Testis (tissue), 5 donors: ENCODE measurements at places on chromosomes 2 and 18. TPM values are rescaled to one million over a fixed set of nuclear protein-coding genes. Genes with fewer than 3 reads are reported as not detected.
A peak's percentile ranks its signal among the peaks of the same experiment; 100 is the strongest.

DNA sequence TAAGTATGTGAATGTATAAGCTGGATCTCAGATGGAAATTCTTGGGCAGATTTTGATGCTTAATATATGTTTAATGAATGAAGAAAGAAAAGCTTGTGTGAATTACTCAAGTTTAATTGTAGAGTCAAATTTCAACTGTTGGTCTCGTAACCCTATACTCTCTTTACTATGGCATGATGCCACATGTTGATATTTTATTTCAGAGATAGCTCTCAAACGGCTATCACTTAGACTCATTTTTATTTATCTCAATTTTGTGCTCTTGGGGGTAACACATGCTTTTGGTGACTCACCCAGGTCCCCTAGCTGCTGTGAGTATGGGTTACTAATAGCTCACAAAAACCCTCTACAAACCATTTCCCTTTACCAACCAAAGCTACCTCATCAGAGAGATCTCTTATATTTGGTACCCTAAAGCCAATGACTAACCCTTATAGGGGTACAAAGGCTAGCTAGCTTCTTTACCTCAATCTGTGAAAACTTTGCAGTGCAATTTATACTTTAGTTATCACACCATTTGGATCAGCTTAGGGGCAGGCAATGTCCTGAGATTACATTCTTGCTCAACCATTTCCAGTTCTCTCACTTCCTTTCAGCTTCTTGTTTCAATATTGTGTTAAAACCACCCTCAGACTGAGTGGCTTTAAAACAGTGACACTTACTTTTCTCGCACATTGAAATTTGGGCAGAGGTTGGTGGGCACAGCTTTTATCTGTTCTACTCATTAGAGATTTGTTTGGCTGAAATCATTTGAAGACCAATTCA lies 240.3 kb downstream of the CDH7 start:
- no peak for DNase-seq

The SP140 gene
- 2.0 TPM for total RNA-seq

DNA sequence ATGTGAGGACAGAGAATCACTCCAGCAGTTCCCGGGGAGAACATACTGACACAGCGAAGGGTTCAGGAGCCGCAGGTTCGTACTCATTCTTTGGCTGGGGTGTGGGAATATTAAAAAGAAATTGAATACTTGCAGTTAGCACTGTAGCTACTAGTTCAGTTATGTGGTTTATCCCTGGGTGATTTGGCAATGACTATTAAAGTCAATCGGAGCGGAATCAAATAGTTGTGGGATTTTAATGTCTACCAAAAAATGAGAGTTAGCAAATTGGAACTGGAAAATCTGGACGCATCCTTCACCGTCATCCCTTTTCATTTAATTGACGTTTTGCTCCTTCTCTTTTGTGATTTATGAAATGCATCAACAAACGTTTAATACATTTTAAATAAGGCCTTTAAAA lies 50.8 kb downstream of the GBX2 start:
- DNase-seq: no peak

GRCh38 chr2:190943706-190944105 lies 63.1 kb downstream of the GLS start:
- DNase-seq: no peak

The MOGAT1 gene
- not detected for total RNA-seq

The IL18R1 gene
- 2.9 TPM for total RNA-seq

DNA sequence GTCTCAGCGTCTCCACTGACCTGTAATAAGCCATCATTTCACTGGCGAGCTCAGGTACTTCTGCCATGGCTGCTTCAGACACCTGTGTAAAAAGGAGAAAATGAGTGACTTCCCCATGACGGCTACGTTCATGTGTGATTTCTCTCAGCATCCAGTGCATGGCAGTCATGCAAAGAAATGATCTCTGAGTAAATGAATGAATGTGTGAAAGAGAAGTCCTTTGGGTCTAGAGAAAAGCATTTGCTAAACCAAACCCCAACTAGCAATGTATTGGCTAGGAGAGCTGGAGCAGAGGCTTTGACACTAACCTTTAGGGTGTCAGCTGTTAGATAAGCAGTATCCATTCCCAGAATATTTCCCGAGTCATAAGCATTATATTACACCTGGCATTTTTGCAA lies 417 bp downstream of the IL1B start:
- no peak for DNase-seq

- DNase-seq: no peak
Measured at GRCh38 chr18:74942319-74942910, 266.5 kb downstream of the PTGR3 start.

The ACTG2 gene
- 2.7 TPM for total RNA-seq

- DNase-seq: peak; percentile 59
Measured at GRCh38 chr2:42046819-42047487, 868 bp upstream of the PKDCC start.

The ASTL gene
- 1.6 TPM for total RNA-seq

DNA sequence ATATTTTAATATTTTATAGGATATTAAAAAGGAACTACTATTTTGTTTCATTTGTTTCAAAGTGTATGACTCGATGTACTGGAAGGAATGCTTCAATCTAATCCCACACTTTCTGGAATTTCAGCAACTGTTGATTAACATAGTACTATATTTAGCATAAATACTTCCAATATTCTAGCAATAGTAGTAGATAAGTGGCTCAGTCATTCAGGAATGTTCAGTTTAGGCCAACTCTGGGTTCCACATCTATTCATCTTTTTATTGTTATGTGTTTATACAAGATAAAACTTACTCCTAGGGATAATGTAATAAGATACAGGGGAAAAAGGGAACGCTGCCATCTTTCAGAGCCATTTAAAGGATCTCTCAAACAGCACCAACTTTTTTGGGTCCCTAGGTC lies 22.3 kb upstream of the ORC2 start:
- DNase-seq: no peak

GRCh38 chr2:69801745-69802290 lies 27.6 kb upstream of the GMCL1 start:
- DNase-seq: no peak

DNA sequence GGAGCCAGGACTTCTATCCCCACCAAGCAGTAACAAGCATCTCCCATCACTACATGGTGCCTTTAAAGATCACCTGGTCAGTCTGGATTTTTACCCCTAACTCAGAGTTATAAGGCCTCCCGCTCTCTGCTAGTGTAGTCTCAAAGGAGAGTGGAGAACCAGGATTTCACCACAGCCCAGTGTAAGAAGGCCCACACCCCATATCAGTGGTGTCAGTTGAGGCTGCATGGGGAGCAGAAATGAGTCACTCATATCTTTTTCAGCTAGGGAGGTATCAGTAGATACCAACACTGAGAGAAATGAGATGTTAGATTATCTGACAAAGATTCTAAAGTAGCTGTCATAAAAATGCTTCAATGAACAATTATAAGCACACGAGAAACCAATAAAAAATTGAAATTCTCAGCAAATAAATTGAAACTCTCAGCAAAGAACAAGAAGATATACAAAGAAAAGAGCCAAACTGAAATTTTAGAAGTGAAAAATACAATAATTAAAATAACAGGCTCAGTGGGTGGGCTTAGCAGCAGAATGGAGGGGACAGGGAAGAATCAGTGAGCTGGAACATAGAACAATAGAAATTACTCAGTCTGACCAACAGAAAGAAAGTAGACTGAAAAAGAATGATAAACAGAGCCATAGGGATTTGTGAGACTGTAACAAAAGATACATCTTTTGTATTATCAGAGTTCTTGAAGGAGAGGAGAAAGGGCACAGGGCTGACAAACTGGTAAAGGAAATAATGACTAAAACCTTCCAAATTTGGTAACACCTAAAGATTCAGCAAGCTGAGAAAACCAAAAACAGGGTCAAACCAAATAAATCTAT lies 257.7 kb downstream of the ANAPC1 start:
- no peak for DNase-seq

DNA sequence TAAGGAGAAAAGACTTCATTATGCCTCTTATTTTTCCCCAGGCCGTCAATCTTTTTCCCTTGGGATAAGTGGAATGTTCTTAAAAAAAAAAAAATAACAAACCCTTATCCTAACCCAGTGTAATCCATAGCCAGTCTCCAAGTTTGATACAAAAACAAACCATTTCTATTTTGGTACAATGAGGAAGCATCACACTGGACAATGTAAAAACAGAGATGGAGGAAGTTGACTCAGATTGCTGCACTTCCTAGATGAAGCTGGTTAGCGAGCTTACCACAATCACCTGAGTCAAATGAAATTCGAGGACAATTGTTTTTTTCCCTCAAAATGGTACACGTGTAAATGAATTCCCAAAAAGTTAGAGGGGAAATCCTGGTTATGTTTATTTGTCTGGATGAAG lies 259.7 kb downstream of the TCF4 start:
- DNase-seq: no peak

The RESP18 gene
- total RNA-seq: not detected

GRCh38 chr18:44701227-44701626 lies 20.5 kb downstream of the SETBP1 start:
- DNase-seq: no peak

GRCh38 chr2:241833101-241833663 lies 24.2 kb downstream of the NEU4 start:
- DNase-seq: peak; percentile 17

The ACKR3 gene
- total RNA-seq: 35.5 TPM

GRCh38 chr2:136136931-136137330 lies 19.0 kb upstream of the CXCR4 start:
- no peak for DNase-seq

The ALK gene
- total RNA-seq: 2.1 TPM

The GREB1L gene
- total RNA-seq: 40.6 TPM

GRCh38 chr2:50879457-50879856 lies 152.5 kb downstream of the NRXN1 start:
- no peak for DNase-seq

The PSMA8 gene
- total RNA-seq: 13.1 TPM

The PDCD1 gene
- 0.39 TPM for total RNA-seq

The USP14 gene
- total RNA-seq: 42.3 TPM

GRCh38 chr2:231041061-231041689 lies 3.9 kb downstream of the C2orf72 start:
- DNase-seq: no peak

The USP40 gene
- 70.2 TPM for total RNA-seq

- no peak for DNase-seq
Measured at GRCh38 chr2:182182436-182182835, 196.8 kb downstream of the PPP1R1C start.
